CD4-positive, alpha-beta T cell treated with Interleukin-17A for 4 hours (primary cell): ENCODE measurements at places on chromosomes 7 and 10.
A peak's percentile ranks its signal among the peaks of the same experiment; 100 is the strongest.

DNA sequence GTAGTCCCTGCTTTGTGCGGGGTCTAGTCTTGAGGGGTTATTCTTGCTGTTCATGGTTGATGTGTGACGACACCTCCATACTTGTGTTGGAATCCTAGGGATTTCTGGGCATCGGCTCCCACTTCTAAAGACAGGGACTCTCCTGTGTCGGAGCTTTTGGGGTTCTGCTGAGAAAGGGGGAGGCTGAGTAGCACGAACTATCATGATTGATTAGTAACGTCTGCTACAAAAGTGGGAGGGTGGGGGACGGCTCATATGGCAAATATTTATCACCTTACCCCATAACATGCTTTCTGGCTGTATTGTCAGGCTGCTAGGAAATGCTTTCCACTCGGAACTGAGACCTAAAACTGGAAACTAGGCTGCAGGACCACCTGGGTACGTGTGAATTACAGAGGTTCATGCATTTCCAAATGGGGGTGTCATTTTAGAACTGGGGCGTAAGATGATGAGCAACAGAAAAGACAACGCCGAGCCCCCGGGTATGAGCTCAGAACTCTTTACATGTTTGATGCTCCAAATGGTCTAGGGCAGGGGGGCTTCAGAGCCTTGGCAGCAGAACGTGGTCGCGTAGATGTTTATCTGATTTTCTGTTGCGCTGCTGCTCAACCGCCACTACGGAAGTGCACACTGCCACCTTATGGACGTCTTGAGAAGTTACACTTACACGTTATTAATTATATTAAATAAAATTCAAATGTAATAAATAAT is 15.1 kb upstream of the NME8 start:
- DNase-seq: peak; percentile 52

- no peak for DNase-seq
Measured at GRCh38 chr7:18317941-18318340, 177.6 kb upstream of the HDAC9 start.

DNA sequence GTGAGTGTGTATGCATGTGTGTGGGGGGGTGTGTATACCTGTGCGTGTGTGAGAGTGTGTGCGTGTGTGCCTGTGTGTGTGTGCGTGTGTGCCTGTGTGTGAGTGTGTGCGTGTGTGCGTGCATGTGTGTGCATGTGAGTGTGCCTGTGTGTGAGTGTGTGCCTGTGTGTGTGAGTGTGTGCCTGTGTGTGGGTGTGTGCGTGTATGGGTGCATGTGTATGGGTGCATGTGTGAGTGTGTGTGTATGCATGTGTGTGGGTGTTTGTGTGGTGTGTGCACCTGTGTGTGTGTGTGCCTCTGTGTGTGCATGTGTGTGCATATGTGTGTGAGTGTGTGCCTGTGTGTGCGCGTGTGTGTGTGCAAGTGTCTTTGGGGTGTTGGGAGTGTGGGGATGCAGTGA is 6.4 kb downstream of the ANTXRL start:
- no peak for DNase-seq

DNA sequence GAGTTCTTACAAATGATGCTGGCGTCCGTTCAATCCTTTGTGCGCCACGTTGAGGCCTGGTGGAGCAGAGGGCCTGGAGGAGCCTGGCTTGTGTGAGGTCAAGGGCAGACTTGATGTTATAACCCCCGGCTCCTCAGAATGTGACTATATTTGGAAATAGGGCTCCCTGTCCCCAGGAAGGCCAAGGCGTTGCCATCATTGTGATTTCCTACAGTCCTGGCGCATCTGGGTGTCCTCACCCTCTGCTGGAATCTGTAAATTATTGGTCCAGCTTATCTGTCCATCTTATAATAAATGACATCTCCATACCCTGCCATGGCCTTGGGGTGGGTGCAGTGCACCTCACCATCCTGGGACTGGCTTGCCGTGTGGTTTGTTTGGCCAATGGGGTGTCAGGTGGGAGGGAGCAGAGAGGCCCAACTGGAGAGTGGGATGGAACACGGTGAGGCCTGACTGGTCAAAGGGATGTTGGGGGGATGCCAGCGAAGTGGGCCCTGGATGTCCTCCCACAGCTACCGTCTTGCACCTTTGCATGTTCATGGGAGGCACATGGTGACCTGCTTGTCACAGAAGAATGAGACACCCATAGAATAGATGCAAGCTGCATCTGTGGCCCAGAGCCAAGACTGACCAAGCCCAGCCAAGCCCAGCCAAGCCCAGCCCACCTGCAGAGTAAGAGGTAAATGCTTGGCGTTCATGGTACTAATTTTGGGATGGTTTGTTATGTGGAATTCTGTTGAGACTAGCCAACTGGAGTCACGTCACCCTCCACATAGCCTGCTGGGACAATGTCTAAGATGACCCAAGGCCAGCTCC is 11.1 kb upstream of the LRRC27 start:
- DNase-seq: no peak

DNA sequence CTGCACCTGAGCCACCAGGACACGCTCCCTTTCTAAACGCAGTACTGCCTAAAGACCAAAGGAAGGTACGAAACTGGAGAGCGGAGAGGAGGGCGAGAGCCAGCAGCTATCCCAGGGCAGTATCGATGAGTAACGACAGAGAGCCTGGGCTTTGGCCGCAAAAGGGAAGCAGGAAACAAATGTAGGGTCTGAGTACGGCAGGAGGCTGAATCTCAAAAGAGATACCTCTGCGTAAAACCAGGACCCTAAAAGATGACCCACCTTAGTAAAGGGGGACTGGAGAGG is 20.4 kb downstream of the PARP12 start:
- no peak for DNase-seq

DNA sequence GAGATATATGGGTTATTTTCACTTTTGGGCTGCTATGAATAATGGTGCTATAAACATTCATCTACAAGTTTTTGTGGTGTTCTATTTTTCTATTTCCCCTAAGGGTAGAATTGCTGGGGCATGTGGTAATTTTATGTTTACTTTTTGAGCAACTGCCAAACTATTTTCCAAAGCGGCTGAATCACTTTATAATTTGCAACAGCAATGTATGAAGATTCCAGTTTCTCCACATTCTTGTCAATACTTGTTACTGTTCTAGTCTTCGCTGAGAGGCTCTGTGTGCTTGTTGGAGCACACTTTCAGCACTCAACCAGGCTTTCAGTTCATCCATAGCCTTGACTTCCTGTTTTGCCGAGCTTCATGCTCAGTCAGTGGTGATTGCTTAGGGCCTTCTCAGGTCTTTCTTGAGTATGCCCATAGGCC is 39.0 kb downstream of the ADK start:
- DNase-seq: peak; percentile 52

DNA sequence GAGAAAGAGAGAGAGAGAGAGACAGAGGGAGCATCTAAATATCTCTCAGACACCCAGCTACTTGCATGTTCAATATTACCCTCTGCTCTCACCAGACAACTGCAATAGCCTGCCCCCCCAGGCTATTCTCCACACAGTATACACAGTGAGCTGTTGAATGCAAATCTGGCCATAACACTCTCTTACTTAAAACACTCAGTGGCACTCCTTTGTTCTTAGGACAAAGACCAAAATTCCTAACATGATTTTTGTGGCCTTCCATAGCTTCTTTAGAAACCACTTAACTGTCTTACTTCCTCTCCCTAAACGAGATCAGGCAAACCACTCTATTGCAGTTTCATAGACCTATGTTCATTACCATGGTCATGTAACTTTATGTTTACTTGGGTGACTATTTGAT is 903.6 kb upstream of the AUTS2 start:
- DNase-seq: no peak

GRCh38 chr7:154777489-154777888 is 225.4 kb downstream of the PAXIP1 start:
- no peak for DNase-seq

- no peak for DNase-seq
Measured at GRCh38 chr10:31075434-31075833, 43.8 kb upstream of the ZNF438 start.

DNA sequence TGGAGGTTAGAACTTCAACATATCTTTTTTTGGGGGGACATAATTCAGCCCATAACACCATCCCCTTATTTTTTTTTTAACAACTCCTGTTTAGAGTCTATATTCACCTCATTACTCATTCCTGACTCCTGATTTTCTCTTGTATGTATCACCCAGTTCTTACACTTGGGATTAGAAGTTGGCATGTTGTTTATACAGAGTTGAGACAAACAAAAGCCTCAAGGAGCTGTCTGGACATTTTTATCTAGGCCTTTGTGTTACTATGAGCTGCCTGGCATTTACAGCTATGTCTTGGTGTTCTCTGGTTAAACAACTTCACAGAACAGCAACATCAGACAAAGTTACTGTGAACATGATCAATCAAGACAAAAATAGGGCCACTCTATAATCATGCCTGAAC is 517.5 kb downstream of the KIF20B start:
- DNase-seq: no peak

- DNase-seq: no peak
Measured at GRCh38 chr7:80334908-80335307, 177.0 kb downstream of the GNAT3 start.

- DNase-seq: no peak
Measured at GRCh38 chr10:119893074-119893473, 544 bp downstream of the SEC23IP start.

- no peak for DNase-seq
Measured at GRCh38 chr10:13728898-13729535, 142.3 kb downstream of the PRPF18 start.

- no peak for DNase-seq
Measured at GRCh38 chr10:17176091-17176490, 25.4 kb downstream of the TRDMT1 start.
